Neural crest cell (in vitro differentiated cells): ENCODE measurements at places on chromosomes 1 and 21. TPM values are rescaled to one million over a fixed set of nuclear protein-coding genes. Genes with fewer than 3 reads are reported as not detected.

SMIM11 gene
- 16.7 and 17.0 TPM in 2 replicates for total RNA-seq

NMNAT2 gene
- 3.2 and 4.5 TPM in 2 replicates for total RNA-seq

AIM2 gene
- total RNA-seq, result 3.9 and 5.7 TPM in 2 replicates

MROH9 gene
- not detected in 2 replicates for total RNA-seq

IRF6 gene
- 0.05 TPM in 1 of 2 replicates, not detected in the other for total RNA-seq

DNA sequence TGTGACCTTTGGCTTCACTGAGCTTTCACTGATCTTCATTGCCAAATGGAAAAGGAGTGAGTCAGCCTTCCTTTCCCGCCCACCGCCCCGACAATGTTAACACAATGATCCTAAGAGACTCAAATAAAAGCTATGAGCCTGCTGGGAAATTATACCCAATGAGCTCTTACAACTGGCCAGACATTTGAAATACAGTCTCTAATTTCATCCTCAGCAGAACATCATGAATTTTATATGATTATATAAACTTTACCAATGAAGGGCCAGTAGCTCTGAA lies 252.5 kb downstream of the SIPA1L2 start:
- H3K4me1 ChIP-seq, result peaks cover 22% of the 10 kb centered on the region
- H3K4me3 ChIP-seq, result no peak overlapping the region
- H3K36me3 ChIP-seq, result no peaks in the 10 kb centered on the region
- no peak overlapping the region for H3K27ac ChIP-seq

DNA sequence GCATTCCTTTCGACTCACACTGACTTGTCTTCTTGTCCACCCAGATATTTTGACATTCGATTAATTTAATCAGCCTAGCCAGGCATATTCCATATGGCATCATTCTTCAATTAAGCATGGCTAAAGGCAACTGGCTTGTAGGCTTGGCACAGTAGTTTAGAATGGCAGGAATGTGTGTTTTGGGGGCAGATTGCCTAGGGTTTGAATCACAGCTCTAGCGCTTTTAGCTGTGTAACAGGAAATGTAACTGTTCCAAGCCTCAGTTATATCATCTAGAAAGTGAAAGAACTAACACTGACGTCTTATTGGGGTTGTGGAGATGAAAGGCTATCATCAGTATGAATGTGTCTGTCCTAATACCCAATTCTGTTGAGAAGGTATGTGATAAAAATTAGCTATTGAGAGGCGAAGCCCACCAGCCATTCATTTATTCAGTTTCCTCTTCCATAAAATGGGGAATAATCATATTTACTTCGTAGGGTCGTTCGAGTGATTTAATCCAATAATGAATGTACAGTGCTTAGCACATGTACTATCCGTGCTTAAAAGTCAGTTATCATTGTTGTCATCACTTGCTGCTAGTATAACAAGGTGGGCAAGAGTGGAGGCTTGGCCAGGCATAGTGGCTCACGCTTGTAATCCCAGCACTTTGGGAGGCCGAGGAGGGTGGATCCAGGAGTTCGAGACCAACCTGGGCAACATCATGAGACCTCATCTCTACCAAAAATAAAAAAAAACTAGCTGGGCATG lies 41.6 kb upstream of the GRHL3 start:
- no peaks in the 10 kb centered on the region for H3K4me1 ChIP-seq
- no peak overlapping the region for H3K4me3 ChIP-seq
- H3K27ac ChIP-seq, result no peak overlapping the region
- peaks cover 6% of the 10 kb centered on the region for H3K36me3 ChIP-seq
- H3K27me3 ChIP-seq, result peaks cover 62% of the 10 kb centered on the region
- no peak for DNase-seq

DNA sequence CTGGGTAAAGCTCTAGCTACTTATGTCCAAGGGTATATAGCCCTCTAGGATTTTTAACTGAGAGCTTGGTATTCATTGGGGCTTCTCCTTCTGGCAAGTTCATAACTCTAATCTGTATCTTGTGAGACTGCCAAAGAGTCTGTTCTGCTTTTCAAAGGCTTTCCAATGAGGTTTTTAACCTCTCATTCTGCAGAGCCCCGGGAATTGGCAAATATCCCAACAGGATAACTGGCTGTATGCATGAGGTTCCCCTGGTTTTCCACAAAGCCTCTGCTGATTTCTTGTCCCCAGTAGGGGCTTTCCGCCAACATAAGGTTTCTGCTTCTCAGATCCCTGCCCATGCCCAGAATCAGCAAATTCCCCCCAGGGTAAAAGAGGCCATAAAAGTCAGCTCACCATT lies 40.9 kb downstream of the RPL5 start:
- no peaks in the 10 kb centered on the region for H3K27me3 ChIP-seq
- no peak overlapping the region for H3K4me3 ChIP-seq
- DNase-seq, result no peak
- H3K27ac ChIP-seq, result no peak overlapping the region

DNA sequence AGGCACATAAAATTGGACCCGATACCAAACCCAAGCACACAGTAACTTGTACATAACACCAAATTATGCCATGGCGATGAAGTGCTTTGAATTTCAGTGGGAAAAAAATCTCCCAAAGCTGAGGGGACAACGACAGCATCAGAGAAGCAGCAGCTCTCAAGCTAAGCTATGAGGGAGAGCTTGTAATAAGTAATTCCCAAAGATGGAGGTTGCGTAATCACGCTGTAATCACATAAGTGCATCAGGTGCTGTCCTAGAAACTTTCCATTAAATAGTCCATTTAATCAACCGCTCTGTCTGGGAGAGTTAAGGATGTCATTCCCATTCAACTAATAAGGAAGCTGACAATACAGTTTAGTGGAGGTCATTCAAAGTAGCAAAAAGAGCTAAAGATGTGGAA lies 37.6 kb upstream of the KRTAP19-8 start:
- no peak for DNase-seq
- no peaks in the 10 kb centered on the region for H3K36me3 ChIP-seq
- no peaks in the 10 kb centered on the region for H3K27me3 ChIP-seq
- H3K27ac ChIP-seq, result no peak overlapping the region
- H3K4me1 ChIP-seq, result no peaks in the 10 kb centered on the region

DNA sequence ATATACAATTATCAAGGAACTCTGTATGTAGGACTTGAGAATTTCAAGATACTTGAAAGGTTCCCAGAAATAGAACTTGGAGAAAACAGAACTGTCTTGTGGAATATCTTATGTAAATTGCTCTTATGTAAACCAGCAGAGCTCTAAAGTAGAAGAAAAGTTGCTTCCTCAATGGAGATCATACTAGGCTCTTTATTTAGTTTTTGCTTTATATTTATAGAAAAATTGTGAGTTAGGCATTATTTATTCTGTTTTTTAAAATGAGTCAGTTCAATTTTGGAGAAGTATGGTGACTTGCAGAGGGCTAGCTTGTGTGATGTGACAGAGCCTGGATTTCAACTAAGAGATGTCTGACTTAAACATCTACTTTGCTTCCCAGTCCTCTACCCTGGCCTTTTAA lies 40.4 kb downstream of the ATP6V1G3 start:
- no peaks in the 10 kb centered on the region for H3K36me3 ChIP-seq
- no peak overlapping the region for H3K27ac ChIP-seq
- peaks cover 5% of the 10 kb centered on the region for H3K4me1 ChIP-seq
- H3K27me3 ChIP-seq, result no peaks in the 10 kb centered on the region
- no peak for DNase-seq

- H3K27ac ChIP-seq, result no peak overlapping the region
- peaks cover 7% of the 10 kb centered on the region for H3K27me3 ChIP-seq
- no peak for DNase-seq
- no peaks in the 10 kb centered on the region for H3K36me3 ChIP-seq
These were observed 8.2 kb upstream of the MYOM3 start for GRCh38 chr1:24119859-24120756.

DNA sequence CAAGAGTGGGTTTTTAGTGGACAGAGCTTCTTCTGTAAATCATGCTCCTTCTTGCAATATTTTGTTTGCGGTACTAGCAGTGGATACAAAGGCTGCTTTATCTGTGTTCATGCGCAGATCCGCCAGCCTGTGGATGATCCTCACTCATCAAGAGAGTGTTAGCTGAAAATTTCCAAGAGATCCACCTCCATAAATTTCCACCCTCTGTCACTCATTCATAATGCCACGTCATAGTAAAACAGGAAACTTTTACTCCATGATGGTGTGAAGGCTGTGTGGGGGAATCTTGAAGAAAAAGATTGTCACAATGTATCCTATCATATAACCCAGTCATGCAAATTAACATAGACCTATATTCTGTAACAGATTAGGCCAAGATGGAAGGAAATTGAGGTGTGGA lies 4.4 kb upstream of the MAPKAPK2 start:
- peaks cover 16% of the 10 kb centered on the region for H3K4me1 ChIP-seq
- peaks cover 36% of the 10 kb centered on the region for H3K27me3 ChIP-seq
- no peak overlapping the region for H3K27ac ChIP-seq

- no peak overlapping the region for H3K27ac ChIP-seq
- H3K4me3 ChIP-seq, result no peak overlapping the region
- H3K4me1 ChIP-seq, result peaks cover 40% of the 10 kb centered on the region
- H3K36me3 ChIP-seq, result peaks cover 3% of the 10 kb centered on the region
These were observed 4.4 kb upstream of the PHTF1 start for GRCh38 chr1:113763661-113764060.

- DNase-seq, result no peak
- no peak within 1 kb of the TSS for H3K4me3 ChIP-seq
- no peaks in the 10 kb centered on the region for H3K36me3 ChIP-seq
- H3K4me1 ChIP-seq, result peaks cover 23% of the 10 kb centered on the region
- no peak within 1 kb of the TSS for H3K27ac ChIP-seq
These were observed at the start of gene CD160 for GRCh38 chr1:145719230-145720079. Gene CD160 (plus strand): TSS chr1:145719499. CDS start chr1:145728328, 8,829 bp downstream.

DNA sequence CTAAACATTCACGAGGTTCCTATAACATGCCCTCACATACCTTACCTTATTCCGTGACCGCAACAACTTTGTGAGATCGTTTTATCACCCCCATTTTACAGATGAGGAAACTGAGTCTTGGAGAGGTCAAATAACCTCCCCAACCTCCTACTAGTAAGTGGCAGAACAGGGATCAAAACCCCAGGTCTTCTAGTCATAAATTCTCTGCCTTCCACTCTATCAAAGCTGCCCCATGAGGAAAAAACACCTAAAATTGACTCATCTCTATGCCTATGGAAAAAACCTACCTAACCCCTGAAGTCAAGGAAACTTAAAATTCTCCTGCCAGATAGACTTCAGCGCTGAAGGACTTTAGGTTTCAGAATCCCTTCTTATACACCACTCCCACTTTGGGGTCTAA lies 69.5 kb upstream of the ERRFI1 start:
- no peak overlapping the region for H3K4me3 ChIP-seq
- no peak overlapping the region for H3K27ac ChIP-seq
- no peaks in the 10 kb centered on the region for H3K36me3 ChIP-seq
- H3K27me3 ChIP-seq, result no peaks in the 10 kb centered on the region

DNA sequence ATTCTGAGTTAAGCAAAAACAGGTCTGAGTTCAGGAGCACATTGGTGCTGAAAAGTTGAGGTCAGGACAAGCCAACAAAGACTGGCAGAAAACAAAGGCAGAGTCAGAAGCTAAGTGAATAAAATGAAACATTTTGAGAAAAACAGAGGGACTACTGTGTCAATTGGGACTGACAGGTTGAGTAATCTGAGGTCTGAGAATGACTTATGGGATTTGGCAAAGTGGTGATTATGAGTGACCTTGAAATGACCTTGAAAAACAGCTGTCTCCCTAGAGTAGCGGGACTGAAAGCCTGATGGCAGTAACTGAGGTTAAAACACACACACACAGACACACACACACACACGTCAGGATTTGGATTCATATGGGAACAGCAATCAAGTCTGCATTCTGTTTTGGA lies 8.8 kb upstream of the COG2 start:
- H3K27ac ChIP-seq, result no peak overlapping the region
- DNase-seq, result no peak
- no peaks in the 10 kb centered on the region for H3K4me1 ChIP-seq

DNA sequence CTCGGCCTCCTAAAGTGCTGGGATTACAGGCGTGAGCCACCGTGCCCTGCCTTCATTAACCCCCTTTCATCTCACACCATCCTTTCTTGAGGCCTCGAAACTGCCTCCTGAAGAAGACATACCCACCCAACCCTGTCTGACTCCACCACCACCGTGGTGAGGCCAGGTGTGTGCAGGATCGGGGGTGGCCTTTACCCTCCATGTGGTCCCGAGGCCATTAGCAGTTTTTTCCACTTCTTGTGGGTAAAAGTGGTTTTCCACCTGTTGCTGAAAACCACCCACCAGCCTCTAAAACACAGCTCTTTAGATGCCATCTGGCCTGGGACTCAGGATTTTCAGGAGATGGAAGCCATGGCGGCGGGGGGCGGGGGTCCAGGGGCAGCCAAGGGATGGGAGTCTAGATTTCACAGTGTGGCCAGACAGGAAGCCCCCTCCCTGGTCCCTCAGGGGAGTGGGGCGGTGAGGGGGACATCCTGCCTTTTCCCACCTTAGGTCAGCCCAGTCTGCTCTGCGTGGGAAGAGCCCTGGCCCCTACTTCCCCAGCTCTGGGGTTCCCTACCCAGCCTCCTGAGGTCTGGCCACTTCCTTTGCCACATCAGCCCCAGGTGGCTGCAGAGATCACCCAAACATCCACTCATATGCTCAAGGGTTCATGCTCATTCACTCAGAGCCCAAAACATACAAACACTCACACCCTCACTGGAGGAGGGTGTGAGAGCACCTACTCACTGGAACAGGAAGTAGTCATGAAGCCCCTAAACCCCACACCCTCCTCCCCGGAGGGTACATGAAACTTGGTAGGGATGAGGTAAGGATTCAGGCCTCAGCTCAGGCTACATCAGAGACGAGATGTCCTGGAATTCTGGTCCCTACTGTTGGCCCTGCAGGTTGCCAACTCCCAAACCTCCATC lies 2.3 kb downstream of the FGR start:
- no peak for DNase-seq
- no peak overlapping the region for H3K27ac ChIP-seq
- H3K27me3 ChIP-seq, result peaks cover 19% of the 10 kb centered on the region
- peaks cover 49% of the 10 kb centered on the region for H3K4me1 ChIP-seq
- H3K36me3 ChIP-seq, result no peaks in the 10 kb centered on the region
- no peak overlapping the region for H3K4me3 ChIP-seq

DNA sequence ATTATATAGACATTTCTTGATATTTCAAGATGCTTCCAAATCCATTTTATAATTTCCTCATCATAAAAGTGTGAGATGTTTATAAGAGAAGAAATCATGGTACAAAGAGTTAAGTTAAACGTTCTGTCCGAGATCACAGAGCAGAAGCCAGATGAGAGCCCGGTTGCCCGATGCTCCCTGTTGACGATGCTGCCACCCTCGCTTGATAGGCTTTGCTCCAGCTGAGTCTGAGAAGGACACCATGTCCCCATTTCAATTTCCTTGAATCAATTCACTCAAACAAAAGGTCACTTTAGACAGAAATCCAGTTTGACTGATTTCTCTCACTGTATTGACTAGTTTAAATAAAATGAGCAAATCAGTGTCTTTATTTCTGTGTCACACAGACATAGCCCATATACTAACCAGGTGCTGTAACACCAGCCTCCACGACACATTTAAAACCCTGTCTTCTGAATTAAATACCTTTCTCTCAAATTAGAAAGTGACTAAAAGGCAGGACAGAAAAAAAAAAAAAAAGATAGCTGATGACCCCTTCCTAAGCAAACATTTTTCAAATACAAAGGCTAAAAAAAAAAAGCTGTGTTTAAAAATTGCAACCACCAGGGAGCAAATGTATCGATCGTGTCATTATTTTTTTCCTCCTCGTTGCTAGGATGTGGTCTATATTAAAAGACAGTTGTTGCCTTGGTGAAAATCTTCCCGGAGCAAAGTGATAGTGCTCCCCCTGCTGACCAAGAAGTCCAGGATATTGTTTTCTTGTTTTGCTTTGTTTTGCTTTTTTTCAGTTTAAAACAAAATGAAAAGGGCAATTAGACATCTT lies 35.2 kb downstream of the DNASE2B start:
- no peaks in the 10 kb centered on the region for H3K27me3 ChIP-seq
- peak; percentile 53 for DNase-seq
- H3K36me3 ChIP-seq, result peaks cover 4% of the 10 kb centered on the region
- no peak overlapping the region for H3K27ac ChIP-seq
- H3K4me1 ChIP-seq, result peaks cover 15% of the 10 kb centered on the region
